ENCODE measurements at places on chromosomes 7 and 10. TPM values are rescaled to one million over a fixed set of nuclear protein-coding genes. Genes with fewer than 3 reads are reported as not detected.

OR2A1 gene
- 0.16 TPM for total RNA-seq

DNA sequence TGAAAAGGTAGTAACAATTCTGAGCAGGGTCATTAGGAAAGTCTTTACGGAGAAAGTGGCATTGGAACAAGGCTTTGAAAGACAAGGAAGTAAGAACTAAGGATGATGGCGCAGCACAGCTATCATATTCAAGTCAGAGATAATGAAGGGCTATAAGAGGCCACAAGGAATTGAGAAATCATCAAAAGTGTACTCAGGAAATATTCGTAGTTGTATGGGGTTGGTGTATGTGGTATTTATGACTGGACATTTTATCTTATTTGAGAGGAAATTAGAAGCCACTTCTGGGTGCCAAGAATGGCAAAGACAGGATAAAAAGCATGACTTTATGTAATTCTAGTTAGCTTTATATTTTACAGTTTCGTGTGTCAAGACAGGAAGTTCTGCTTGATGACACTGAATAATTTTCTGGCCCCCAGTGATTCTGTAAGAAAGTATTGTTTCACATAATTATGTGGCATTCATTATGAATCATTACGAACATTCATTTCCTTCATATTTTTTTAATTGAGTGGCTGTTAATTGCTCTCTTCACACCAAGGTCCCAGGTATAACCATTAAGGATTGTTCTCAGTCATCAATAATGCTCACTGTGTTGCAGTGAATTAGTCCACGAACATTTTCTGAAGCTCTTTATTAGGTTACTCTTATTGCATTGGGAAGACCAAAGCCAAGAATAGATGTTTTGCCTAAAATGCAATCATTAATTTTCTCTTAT lies 244.3 kb downstream of the PHF14 start:
- DNase-seq = no peak

GRCh38 chr10:121078672-121079102 lies 227.5 kb downstream of the WDR11 start:
- no peak for DNase-seq

- peak; percentile 90 for DNase-seq
These were observed 101.7 kb upstream of the SVIL start for GRCh38 chr10:29736366-29737073.

SPDYE8 gene
- not detected for total RNA-seq

- no peak for DNase-seq
These were observed 127.6 kb upstream of the NANOS1 start for GRCh38 chr10:118901906-118902305.

- DNase-seq = no peak
These were observed 145.1 kb downstream of the C1GALT1 start for GRCh38 chr7:7327423-7327822.

DNA sequence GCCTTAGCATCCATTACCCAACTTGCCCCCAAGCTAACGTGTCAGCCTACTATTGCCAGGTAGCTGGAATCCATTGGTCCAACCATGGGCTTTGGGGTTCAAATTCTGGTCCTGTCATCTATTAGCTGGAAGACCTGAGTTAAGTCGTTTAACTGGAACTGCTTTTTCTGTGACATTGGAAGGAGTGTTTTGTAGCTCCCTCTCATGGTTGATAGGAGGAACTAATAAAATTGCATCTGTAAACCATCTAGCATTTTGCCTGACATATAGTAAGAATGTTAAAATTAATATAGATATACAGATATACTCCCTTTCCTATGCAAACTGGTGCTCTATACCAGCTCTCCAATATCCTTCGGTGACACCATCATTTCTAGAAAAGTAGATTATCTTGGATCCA lies 23.8 kb upstream of the SLF2 start:
- DNase-seq = no peak

Measured in mesenteric fat pad (tissue), 1 donor.